ENCODE measurements at places on chromosomes 7 and 10. TPM values are rescaled to one million over a fixed set of nuclear protein-coding genes. Genes with fewer than 3 reads are reported as not detected.

Gene DYNC1I1
- total RNA-seq = 0.67 TPM

DNA sequence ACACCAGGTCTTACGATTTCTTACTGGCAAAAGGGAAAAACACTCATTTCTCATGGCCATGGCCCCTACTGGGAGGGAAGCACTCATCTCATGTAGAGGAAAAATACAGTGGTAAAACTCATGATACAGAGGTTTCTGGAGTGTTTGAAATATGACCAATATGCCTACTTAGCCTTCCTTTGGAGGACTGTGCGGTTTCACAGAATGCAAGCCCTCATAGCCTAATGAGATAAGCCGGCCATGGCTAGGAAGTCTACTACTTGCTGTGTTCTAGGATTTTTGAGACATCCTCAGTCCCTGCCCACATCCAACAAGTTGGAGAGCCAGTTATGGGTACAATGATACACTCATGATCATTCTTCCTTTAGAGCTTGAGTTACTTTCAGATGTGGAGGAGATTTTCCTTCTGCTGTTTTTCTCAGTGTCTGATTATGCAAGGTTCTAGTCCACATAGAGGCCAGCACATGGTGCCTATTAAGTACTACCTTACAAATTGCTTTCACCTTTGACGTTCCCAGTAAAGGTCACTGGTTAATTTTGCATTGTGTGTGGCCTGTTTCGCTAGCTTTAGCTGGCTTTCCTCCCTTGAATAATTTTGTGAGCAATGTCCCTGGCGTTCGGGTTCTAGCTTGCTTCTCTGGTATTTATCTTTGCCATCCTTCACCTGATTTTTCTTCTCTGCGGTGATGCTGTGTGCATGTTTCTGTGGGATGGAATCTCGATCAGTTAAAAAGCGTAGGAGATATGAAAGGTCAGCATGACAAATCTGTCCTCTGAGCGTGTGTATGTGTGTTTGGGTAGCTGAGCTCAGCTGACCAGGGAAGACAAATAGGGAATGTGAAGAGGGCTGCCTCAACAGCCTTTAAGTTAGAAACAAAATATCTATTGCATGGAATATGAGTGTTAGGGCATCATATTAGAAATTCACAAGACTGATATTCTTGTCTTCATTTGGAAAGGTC, 295.4 kb downstream of the LRMDA start:
- DNase-seq = no peak

GRCh38 chr7:139745678-139746143, 32.1 kb downstream of the HIPK2 start:
- DNase-seq = no peak

DNA sequence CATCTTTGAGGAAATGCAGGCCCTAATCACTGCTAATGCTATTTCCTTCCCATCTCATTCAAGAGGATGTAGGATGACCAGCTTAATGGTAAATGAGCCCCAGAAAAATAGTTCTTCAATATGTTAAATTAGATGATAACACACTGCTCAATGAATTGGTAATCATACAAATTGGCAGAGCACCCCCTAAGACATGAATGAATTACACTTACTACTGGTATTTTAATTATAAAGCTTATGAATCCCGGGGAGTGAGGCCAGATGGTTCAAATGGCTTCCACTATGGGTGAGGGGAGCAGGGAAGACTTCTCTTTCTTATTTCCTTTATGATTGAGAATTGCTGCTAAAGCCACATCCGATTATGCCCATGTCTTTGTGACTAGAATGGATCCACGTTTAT, 159.2 kb upstream of the TARP start:
- DNase-seq = no peak
